Activated naive CD4-positive, alpha-beta T cell treated with anti-CD3 and anti-CD28 coated beads for 36 hours (primary cell): ENCODE measurements at places on chromosomes 1 and 21.

GRCh38 chr1:41545996-41546832, 61.7 kb upstream of the EDN2 start:
- no peak for DNase-seq

DNA sequence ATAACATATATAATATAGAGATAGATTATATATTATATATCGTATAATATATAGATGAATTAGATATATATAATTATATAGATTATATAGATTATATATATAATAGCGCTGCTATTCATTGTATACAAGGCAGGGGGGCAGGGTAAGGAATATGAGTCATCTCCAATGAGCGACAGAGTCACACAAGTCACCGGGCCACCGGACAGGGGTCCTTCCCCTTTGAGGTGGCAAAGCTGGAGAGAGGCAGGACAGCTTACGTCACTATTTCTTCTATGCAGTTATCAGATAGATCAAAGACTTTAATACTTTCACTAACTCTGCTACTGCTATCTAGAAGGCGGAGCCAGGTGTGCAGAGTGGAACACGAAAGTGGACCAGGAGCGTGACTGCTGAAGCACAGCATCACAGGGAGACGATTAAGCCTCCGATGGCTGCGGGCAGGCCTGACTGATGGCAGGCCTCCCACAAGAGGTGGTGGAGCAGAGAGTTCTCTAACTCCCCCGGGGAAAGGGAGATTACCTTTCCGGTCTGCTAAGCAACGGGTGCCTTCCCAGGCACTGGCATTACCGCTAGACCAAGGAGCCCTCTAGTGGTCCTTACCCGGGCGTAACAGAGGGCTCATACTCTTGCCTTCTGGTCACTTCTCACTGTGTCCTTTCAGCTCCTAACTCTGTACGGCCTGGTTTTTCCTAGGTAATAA, 2154.7 kb downstream of the MRPL39 start:
- peak; percentile 43 for DNase-seq

DNA sequence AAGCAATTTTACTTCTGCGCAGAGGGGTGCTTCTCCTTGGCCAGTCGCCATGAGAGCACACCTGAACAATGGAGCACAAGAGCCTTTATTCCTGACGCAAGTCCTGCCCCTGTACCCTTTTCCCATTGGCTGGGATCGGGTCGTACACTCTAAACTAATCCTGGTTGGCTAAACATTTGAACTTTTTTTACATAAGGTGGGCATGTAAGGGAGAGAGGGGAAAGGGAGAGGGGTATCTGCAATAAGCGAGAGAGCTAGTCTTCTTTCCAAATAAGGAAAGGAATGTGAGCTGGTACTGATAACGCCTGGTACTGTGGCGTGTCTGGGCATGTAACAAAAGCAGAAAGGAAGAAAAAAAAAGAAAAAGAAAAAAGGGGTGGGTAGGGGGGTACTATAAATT, 21.8 kb downstream of the MFSD2A start:
- no peak for DNase-seq

- no peak for DNase-seq
Measured at GRCh38 chr1:245183429-245183828, 28.6 kb downstream of the KIF26B start.

DNA sequence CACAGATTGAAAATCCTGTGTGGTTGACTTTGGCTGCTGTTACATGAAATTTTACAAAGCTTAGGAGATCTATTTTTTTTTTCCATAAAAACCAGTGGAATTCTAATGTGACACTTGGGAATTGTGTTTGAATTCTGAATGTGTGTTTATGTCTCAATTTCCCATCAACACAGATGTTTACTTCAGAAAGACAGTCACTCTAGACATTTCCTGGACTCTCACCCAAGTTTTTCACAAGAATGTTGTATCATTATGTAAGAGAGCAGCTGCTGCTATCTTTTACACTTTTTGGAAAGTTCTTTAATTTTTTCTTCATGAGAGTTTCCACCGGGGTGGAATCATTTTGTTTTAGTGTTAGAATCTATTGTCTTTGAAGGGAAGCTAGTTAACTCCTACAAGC, 210.1 kb downstream of the GIPC2 start:
- DNase-seq, result no peak
